Liver (tissue), 10 donors: ENCODE measurements at places on chromosomes 6 and 20. TPM values are rescaled to one million over a fixed set of nuclear protein-coding genes. Genes with fewer than 3 reads are reported as not detected.

The TRIM27 gene
- total RNA-seq: 27.3 TPM

DNA sequence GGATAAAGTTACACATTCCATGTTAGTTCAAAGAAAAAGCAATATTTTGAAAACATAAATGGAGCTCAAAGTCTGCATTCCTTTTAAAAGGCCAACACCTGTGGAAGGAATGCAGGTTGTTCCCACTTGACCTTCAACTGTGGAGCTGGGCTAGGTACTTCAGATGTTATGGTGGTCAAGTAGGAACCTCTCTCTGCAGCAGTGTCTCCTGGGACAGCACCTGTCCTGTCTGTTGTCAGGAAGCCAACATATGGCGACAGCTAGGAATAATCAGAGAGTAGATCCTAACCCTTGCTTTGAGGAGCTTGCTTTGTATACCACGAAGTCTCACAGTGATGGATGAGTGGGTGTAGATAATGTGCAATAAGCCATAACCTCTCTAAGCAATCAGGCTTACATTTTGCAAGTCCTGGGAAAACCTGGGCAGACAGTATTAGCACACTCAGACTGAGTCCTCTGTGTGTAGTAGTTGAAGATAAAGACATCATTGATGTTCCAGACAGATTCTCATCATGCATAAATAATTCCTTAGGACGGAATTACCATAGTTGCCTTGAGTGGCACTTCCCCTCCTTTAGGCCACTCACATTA is 347.5 kb downstream of the PRL start:
- DNase-seq: no peak
- no peak overlapping the region for H3K4me3 ChIP-seq
- no peaks in the 10 kb centered on the region for H3K36me3 ChIP-seq
- no peaks in the 10 kb centered on the region for H3K4me1 ChIP-seq
- H3K27ac ChIP-seq: no peak overlapping the region
- no peaks in the 10 kb centered on the region for H3K27me3 ChIP-seq

GRCh38 chr6:116267836-116268588 is 11.7 kb downstream of the TSPYL1 start:
- H3K27me3 ChIP-seq: no peaks in the 10 kb centered on the region
- peaks cover 6% of the 10 kb centered on the region for H3K4me1 ChIP-seq
- peaks cover 10% of the 10 kb centered on the region for H3K36me3 ChIP-seq
- DNase-seq: no peak

DNA sequence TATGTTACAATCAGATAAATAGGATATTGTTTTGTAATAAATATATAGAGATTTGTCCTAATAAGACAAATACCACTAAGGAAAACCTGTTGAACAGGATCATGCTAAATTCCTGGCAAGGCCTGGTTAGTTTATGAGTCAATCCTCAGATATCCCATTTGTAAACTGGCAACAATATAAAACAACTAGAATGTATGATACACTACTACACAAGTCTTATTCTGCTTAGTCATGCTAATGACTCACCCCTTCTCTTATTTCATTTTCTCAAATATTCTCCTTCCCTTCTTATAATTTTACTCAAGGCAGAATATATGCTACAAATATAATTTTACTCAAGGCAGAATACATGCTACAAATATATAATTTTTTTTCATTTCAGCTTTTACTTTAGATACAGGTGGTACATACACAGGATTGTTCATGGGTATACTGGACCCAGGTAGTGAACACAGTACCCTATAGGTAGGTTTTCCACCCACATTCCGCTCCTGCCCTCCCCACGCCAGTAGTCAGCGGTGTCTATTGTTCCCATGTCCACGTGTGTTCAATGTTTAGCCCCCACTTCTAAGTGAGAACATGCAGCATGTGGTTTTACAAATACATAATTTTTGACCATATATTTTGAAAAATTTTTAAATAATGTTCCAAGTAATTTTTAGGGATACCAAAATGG is 6.3 kb downstream of the OSER1 start:
- no peaks in the 10 kb centered on the region for H3K27me3 ChIP-seq
- no peak for DNase-seq
- peaks cover 26% of the 10 kb centered on the region for H3K36me3 ChIP-seq

GRCh38 chr6:43455531-43456428 is at the start of gene DLK2:
TSS of gene DLK2 (minus strand) at chr6:43455548. CDS start at chr6:43454825, 723 bp downstream.
- peaks cover 6% of the 10 kb centered on the region for H3K36me3 ChIP-seq
- no peak for DNase-seq
- H3K27me3 ChIP-seq: peaks cover 3% of the 10 kb centered on the region
- H3K4me3 ChIP-seq: peak within 1 kb of the TSS; percentile 32
- H3K4me1 ChIP-seq: peaks cover 10% of the 10 kb centered on the region
